Activated CD8-positive, alpha-beta T cell treated with anti-CD3 and anti-CD28 coated beads for 36 hours (primary cell): ENCODE measurements at places on chromosomes 7 and 10. TPM values are rescaled to one million over a fixed set of nuclear protein-coding genes. Genes with fewer than 3 reads are reported as not detected.

DNA sequence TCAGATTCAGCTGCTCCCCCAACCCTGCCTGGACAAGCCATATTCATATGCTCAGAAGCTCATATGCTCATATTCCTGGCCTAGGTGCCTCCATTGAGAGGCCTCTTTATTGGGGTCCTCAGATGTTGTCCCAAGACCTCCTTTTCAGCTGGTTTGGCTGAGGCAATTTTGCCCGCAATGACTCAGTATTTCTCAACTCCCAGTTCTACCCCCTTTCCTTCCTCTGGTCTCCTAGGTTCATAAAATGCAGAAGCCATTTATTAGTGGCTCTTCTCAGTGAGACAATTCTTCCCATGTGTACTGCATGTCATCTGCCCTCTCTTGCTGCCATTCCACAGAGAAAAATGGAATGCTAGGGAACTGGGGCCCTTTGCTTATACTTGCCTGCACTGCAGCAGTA, 110.7 kb downstream of the INHBA start:
- H3K27ac ChIP-seq = no peak overlapping the region
- no peaks in the 10 kb centered on the region for H3K4me1 ChIP-seq
- H3K36me3 ChIP-seq = no peaks in the 10 kb centered on the region
- no peak for DNase-seq
- H3K4me3 ChIP-seq = no peak overlapping the region

Gene HOXA5
- total RNA-seq = not detected

GRCh38 chr10:3470191-3470590, 297.6 kb upstream of the PITRM1 start:
- H3K36me3 ChIP-seq = no peaks in the 10 kb centered on the region
- peaks cover 9% of the 10 kb centered on the region for H3K27me3 ChIP-seq
- no peak overlapping the region for H3K27ac ChIP-seq
- no peak overlapping the region for H3K4me3 ChIP-seq
- H3K4me1 ChIP-seq = peaks cover 35% of the 10 kb centered on the region

Gene FAM24B
- total RNA-seq = 9.0 TPM

GRCh38 chr10:89151857-89152256, 55.3 kb downstream of the CH25H start:
- H3K27ac ChIP-seq = no peak overlapping the region
- H3K36me3 ChIP-seq = no peaks in the 10 kb centered on the region
- H3K4me1 ChIP-seq = peaks cover 2% of the 10 kb centered on the region
- DNase-seq = no peak
- H3K4me3 ChIP-seq = no peak overlapping the region

GRCh38 chr10:35299016-35299415, 37.3 kb upstream of the CCNY start:
- no peaks in the 10 kb centered on the region for H3K4me1 ChIP-seq
- no peak for DNase-seq
- no peak overlapping the region for H3K4me3 ChIP-seq

Gene TUBAL3
- total RNA-seq = not detected

Gene BET1
- 20.8 TPM for total RNA-seq

DNA sequence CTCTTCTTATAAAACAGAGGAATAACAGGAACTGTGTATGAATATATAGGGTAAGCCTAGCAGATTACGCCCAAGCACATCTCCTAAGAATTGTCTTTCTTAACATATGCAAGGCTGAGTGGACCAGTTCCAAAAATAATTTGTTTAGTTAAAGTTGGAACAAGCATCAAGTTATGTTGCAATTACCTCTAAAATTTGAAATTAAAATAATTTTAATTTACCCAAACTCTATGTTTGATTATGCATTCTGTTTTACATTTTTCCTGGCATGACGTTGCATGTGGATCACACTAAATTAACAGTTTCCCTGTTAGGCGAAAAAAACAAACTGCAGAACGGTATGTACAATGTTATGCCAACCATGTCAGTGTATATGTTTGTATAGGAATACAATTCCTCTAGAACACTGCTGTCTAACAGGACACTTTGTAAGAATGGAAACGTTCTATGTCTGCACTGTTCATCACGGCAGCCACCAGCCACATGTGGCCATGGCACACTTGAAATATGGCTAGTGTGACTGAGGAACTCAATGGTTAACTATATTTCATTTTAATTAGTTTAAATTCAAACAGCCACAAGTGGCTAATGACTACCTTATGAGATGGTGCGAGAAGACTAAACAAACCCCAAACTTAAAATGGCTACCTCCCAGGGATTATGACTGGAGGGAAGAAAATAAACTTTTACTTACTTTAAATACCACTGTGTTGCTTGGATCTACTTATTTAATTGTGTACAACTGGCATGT, 281.1 kb upstream of the KLF14 start:
- peaks cover 46% of the 10 kb centered on the region for H3K36me3 ChIP-seq
- H3K4me3 ChIP-seq = no peak overlapping the region
- DNase-seq = no peak
- H3K27me3 ChIP-seq = no peaks in the 10 kb centered on the region
- H3K27ac ChIP-seq = peak overlapping the region; percentile 99

GRCh38 chr10:112335111-112335867, 38.6 kb upstream of the ACSL5 start:
- DNase-seq = no peak
- no peaks in the 10 kb centered on the region for H3K36me3 ChIP-seq
- peaks cover 5% of the 10 kb centered on the region for H3K27me3 ChIP-seq
- no peak overlapping the region for H3K27ac ChIP-seq

- peak overlapping the region; percentile 99 for H3K27ac ChIP-seq
- peaks cover 44% of the 10 kb centered on the region for H3K36me3 ChIP-seq
- no peaks in the 10 kb centered on the region for H3K27me3 ChIP-seq
- DNase-seq = no peak
These were observed 735 bp downstream of the ZNF394 start for GRCh38 chr7:99499371-99499720.

Gene WIPF3
- not detected for total RNA-seq

DNA sequence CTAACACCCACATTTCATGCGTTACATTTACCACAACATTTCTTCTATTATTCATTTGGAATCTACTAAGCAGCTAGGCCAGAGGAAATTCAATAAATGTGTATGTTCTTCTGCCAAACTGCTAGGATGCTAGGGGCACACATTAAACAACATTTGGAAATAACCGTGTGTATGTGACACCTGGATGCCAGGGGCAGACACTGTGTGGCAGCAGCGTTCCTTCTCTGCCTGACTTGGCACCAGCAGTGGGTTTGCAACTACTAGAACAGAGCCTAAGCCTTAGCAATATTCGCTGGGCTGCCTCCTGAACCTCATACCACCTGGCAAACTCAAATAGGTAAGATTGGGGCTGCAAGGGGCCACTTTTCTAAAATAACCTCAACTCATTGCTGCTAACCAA, 182.1 kb downstream of the CHCHD3 start:
- H3K27me3 ChIP-seq = no peaks in the 10 kb centered on the region
- no peak overlapping the region for H3K27ac ChIP-seq
- H3K4me1 ChIP-seq = peaks cover 6% of the 10 kb centered on the region
- DNase-seq = no peak
- peaks cover 39% of the 10 kb centered on the region for H3K36me3 ChIP-seq

DNA sequence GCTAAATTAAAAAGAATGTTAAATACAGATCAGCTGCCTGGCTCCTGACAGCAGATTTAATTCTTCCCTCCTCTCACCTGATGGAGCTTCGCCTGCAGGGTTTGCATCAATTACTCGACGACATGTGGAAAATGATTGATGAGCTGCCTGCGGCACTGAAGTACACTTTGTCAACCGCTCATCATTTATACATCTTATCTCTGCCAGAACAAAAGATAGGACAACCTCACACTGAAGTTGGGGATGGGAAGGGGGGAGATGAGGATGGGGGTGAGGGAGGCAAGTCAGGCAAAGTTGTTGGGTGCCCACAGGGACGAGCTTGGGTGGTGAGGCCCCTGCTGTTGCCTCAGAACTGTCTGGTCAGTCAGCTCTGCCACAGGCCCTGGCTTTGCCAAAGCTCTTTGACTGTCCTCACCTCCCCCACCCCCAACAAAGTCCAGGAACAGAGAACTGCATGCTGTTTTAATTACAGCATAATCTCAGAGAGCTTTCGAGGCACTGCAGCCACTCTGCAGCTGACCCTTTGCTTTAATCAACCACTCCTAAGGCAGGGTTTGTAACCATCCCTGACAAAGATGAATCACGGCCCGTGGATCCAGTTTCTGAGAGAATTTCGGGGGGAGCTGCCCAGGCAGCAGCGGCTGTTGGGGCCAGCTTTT, 702.3 kb downstream of the LRMDA start:
- H3K36me3 ChIP-seq = no peaks in the 10 kb centered on the region
- no peak for DNase-seq
- no peak overlapping the region for H3K4me3 ChIP-seq

GRCh38 chr7:110774071-110774470, 316.9 kb upstream of the LRRN3 start:
- H3K36me3 ChIP-seq = no peaks in the 10 kb centered on the region
- no peak for DNase-seq
- H3K27me3 ChIP-seq = no peaks in the 10 kb centered on the region
- H3K27ac ChIP-seq = no peak overlapping the region
- H3K4me1 ChIP-seq = peaks cover 4% of the 10 kb centered on the region

DNA sequence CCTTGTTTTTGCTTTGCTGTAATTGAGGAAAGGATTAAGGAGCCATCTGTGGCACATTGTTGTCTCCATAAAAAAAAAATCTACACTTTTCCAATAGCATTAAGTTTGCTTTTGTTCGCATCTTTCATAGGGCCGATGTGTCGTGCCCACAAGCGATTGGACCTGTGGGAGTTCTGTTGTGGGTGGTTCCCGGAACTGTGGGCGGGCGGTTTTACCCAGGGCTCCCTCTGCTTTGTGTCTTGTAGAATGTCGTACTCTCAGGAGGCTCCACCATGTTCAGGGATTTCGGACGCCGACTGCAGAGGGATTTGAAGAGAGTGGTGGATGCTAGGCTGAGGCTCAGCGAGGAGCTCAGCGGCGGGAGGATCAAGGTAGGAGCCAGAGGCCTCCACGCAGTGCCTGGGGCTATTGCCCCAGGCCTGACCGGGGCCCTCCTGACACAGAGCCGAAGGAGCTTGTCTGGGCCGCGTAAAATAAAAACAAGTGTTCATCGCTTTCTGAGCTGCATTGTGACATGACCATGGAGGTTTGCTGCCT, 92.4 kb downstream of the ACTR3B start:
- peaks cover 13% of the 10 kb centered on the region for H3K36me3 ChIP-seq
- H3K4me1 ChIP-seq = no peaks in the 10 kb centered on the region
- DNase-seq = no peak
- no peaks in the 10 kb centered on the region for H3K27me3 ChIP-seq

DNA sequence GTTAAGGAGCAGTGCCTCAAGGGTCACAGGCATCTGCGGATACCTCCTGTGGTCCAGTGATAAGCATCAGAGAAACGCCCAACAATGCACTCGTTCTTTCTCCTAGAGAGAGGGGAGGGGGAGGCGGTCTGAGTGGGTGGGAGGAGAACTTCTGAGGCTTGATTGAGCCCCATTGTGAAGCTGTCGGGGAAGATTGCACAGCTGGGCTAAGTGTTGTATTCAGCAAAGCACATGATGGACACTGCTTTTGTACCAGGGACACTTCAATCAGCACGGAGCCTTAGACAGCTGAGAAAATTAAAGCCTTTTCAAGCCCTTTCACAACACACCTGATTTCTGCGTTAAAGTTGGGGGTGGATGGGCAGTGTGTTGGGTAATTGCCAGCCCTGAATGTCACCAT, 230.3 kb upstream of the GHITM start:
- H3K36me3 ChIP-seq = no peaks in the 10 kb centered on the region
- DNase-seq = no peak
- H3K4me3 ChIP-seq = no peak overlapping the region
- H3K4me1 ChIP-seq = no peaks in the 10 kb centered on the region
- H3K27me3 ChIP-seq = peaks cover 2% of the 10 kb centered on the region

GRCh38 chr7:130481898-130482297, 10.0 kb upstream of the MEST start:
- H3K4me3 ChIP-seq = no peak overlapping the region
- DNase-seq = no peak
- H3K27ac ChIP-seq = no peak overlapping the region
- peaks cover 18% of the 10 kb centered on the region for H3K4me1 ChIP-seq
- H3K36me3 ChIP-seq = no peaks in the 10 kb centered on the region

- peaks cover 49% of the 10 kb centered on the region for H3K4me1 ChIP-seq
- peaks cover 38% of the 10 kb centered on the region for H3K27me3 ChIP-seq
- peaks cover 13% of the 10 kb centered on the region for H3K36me3 ChIP-seq
- H3K4me3 ChIP-seq = peak within 1 kb of the TSS; percentile 90
- DNase-seq = peak; percentile 54
These were observed at the start of gene BMI1 for GRCh38 chr10:22320591-22321155. Gene BMI1, plus strand, starts transcription at chr10:22321099. Its CDS starts 5,351 bp downstream, at chr10:22326450.

- no peak overlapping the region for H3K4me3 ChIP-seq
- no peak for DNase-seq
- no peaks in the 10 kb centered on the region for H3K27me3 ChIP-seq
- H3K4me1 ChIP-seq = no peaks in the 10 kb centered on the region
These were observed 256.4 kb downstream of the ABCA13 start for GRCh38 chr7:48427671-48428070.

Gene MBL2
- total RNA-seq = not detected

- H3K27me3 ChIP-seq = no peaks in the 10 kb centered on the region
- H3K4me1 ChIP-seq = no peaks in the 10 kb centered on the region
- no peak overlapping the region for H3K4me3 ChIP-seq
- no peak overlapping the region for H3K27ac ChIP-seq
- no peak for DNase-seq
These were observed 158.0 kb downstream of the KCND2 start for GRCh38 chr7:120431016-120431415.

DNA sequence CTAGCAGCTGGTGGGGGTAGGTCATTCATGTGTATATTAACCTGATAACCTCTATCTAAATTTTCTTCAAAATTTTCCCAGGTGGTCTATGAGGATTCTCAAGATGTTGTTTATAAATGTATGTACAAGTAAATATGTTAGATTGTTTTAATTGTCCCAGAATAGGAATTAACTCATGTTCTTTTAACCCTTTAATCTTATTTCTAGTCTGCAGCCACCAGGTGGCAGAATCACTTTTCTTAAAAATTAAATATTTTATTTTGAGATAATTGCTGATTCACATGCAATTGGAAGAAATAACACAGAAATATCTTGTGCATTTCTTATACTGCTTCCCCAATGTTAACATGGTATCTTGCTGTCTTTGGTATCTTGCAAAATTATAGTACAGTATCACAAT, 589.5 kb downstream of the ARL4A start:
- no peak overlapping the region for H3K4me3 ChIP-seq
- no peak overlapping the region for H3K27ac ChIP-seq
- no peak for DNase-seq
- peaks cover 9% of the 10 kb centered on the region for H3K27me3 ChIP-seq

- no peak overlapping the region for H3K4me3 ChIP-seq
- DNase-seq = no peak
- H3K4me1 ChIP-seq = no peaks in the 10 kb centered on the region
- no peaks in the 10 kb centered on the region for H3K36me3 ChIP-seq
These were observed 5.9 kb upstream of the OR2A25 start for GRCh38 chr7:144063710-144064109.

- H3K4me3 ChIP-seq = no peak overlapping the region
- no peak for DNase-seq
- no peak overlapping the region for H3K27ac ChIP-seq
- H3K36me3 ChIP-seq = no peaks in the 10 kb centered on the region
- no peaks in the 10 kb centered on the region for H3K4me1 ChIP-seq
These were observed 1254.6 kb upstream of the CELF2 start for GRCh38 chr10:9762966-9763656.
